ENCODE measurements at places on chromosomes 7 and 10. TPM values are rescaled to one million over a fixed set of nuclear protein-coding genes. Genes with fewer than 3 reads are reported as not detected.

GPER1 gene
- 11.1 TPM for total RNA-seq

ADARB2 gene
- 1.9 TPM for total RNA-seq

DLX6 gene
- total RNA-seq = not detected

SUN3 gene
- not detected for total RNA-seq

ANK3 gene
- total RNA-seq = 203 TPM

ADRB1 gene
- total RNA-seq = 0.76 TPM

LIPM gene
- not detected for total RNA-seq
